ENCODE measurements at places on chromosomes 6 and 20.
A peak's percentile ranks its signal among the peaks of the same experiment; 100 is the strongest.

- DNase-seq: no peak
Observed at GRCh38 chr20:25464501-25465242, 57.2 kb downstream of the GINS1 start.

- DNase-seq: peak; percentile 43
Observed at GRCh38 chr6:38337819-38338465, 301.8 kb downstream of the BTBD9 start.

DNA sequence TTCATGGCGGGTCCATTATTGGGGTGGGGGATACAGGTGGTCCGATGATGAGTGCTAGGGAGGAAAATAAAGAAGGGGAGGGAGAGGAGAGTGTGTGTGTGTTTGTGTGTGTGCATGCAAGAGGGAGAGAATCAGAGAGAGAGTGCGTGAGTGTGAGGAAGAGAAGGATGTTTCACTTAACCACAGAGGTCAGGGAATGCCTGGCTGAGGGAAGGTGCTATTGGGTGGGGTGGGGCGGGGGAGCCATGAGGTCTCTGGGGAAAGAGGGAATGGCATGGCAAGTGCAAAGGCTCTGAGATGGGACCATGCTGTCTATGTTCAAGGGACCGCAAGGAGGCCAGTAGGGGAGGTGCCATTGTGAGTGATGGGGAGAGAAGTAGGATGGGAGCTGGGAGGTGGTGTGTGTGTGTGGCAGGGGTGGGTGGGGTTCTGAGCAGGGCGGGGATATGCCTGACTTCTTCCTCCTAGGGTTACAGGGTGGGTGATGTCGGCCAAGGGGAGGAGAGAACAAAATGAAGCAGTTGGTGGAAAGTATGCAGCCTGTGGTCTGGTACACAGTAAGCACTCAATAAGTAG lies 23.0 kb downstream of the CEBPB start:
- DNase-seq: no peak

GRCh38 chr6:51129043-51129442 lies 310.4 kb downstream of the TFAP2B start:
- DNase-seq: no peak

DNA sequence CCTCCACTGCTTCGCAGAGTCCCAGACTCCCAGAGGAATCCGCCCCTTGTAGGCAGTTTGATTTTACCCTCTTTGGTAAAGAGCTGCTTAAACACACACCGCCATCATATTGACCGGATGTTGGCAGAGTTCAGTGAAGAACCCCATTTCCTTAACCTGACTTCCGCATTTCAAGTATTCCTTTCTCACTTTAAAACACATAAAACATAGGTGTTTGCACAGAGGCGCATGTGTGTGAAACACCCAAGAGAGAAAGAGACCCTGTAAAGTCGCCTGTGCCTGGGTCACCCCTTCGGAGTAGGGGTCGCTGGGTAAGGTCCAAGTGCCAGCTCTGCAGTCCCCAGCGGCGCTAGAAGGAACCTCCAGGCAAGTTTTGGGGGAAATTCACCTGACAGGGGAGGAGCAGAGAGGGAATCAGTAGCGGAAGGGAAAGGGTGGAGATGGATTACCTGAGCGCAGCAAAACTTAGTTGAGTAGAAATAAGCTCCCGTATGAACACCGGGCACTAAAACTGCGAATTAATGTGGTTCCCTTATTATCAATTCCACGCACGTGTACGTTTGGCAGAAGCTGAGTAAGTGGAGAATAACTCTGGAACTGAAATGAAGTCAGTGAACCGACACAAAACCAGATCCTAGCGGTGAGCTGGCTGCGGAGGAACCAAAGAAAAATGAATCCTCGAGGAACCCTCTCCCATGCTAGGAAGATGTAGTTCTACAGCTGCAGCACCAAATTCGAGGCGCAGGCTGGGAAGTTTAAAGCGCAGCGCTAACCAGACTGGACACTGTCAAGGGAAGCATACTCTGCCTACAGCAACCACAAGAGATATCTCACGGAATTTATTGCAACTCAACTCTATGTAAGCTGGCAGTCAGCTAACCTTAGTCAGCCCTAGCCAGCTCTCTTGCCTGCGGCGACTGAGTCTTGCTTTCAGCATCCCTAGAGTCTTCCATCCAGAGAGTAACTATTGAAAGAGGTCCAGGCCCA lies 3.5 kb upstream of the HTR1B start:
- DNase-seq: peak; percentile 53

GRCh38 chr6:136114661-136115060 lies 135.4 kb downstream of the MTFR2 start:
- DNase-seq: no peak

DNA sequence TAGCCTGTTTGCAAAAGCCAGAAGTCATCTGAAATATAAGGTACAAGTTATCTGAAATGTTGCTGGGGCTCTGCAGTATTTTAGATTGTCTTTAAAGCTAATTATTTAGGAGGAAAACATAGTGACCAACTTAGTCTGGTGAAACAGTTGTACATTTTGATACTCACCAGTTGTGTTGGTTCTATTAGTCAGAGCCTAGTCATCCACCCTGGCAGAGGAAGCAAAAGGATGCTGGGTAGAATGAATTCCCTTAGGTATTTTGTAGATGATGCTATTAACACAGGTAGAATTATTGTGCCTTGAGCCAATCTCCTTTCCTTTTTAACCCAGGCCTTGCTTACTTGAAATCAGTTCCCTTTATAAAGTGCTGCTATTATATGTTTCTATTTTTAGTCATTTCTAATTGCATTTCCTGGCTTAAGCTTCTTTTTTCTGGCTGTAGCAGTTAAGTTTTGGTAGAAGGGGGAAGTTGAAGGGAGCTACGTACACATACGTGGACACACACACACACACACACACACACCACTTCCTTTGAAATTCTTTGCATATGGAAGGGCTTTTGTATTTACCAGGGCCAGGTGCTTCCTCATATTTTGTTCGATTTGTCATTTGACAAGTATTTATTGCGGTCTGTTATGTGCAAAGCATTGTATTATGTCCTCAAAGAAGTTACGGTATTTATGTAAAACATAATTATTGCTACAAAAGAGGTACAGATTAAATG lies 82.4 kb downstream of the RTN4IP1 start:
- peak; percentile 54 for DNase-seq

- no peak for DNase-seq
Observed at GRCh38 chr20:49833483-49833882, 20.9 kb downstream of the SLC9A8 start.

DNA sequence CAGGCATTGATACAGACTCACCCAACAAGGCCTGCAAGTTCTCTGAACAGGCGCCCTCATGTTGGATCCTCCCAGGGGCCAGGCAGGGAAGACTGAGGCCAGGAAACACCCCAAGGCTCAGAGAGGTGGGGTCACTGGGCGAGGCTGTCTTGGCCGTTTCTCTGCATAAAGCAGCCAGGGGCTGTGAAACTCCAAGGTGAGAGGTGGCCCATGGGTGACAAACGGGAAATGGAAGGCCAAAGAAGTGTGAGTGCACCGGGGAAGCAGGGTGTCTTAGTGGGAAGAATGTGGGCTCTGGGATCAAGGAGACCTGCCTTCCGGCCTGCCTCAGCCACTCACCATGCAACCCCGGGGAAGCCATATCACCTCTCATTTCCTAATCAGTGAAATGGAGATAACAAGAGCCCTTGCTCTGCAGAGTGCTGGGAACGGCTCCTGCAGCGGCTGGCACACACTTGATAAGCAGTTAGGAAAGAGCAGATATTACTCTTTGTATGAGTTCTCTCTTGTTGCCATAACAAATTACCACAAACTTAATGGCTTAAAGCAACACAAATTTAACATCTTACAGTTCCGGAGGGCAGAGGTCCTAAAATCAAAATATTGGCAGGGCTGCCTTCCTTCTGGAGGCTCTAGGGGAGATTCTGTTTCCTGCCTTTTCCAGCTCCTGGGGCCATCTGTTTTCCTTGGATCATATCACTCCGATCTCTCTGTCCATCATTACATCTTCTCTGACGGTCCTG lies 168.6 kb downstream of the NFATC2 start:
- DNase-seq: no peak

- no peak for DNase-seq
Observed at GRCh38 chr20:50127587-50128519, 14.9 kb upstream of the UBE2V1 start.

DNA sequence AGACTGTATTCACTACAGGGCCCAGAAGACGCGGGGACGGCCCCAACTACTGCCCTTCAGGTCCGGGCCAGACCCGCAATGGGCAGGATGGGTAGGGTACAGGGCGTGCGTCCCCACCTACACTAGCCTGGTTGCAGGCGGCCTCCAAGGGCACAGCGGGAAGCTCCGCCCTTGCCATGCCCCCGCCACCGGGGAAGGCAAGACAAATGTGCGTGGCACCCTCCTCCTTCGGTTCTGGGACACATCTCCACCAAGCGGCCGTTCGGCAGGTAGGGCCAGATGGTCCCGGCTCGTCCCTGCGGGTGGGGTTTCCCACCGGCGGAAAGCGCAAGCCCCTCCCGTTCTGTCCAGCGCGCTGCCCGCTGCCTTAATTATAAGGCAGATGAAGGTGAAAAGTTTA lies 5.6 kb downstream of the NXT1 start:
- no peak for DNase-seq

- DNase-seq: no peak
Observed at GRCh38 chr20:62732842-62733525, 24.3 kb downstream of the NTSR1 start.
